ENCODE measurements at places on chromosomes 16 and 17.

GRCh38 chr16:6446370-6446769 is 886.3 kb upstream of the RBFOX1 start:
- DNase-seq, result no peak

DNA sequence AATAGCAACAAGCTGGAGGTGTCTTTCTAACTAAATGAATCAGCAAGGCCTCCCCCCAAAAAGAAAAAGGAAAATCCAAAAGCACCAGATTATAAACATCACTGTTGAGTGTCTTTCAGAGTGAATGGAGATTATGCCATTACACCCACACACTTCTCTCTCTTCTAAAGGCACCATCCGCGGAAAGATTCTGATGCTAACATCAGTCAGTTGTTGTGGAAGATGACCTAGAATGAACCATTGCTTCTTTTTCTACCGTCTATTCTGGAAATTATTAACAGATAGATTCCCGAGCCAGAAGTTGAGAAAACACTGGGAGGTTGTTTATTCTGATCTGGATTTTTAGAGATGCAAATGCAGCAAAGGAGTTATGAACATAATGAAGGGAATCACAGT is 60.9 kb upstream of the FAM20A start:
- no peak for DNase-seq

GRCh38 chr17:31663576-31663975 is 195.5 kb downstream of the COPRS start:
- no peak for DNase-seq

DNA sequence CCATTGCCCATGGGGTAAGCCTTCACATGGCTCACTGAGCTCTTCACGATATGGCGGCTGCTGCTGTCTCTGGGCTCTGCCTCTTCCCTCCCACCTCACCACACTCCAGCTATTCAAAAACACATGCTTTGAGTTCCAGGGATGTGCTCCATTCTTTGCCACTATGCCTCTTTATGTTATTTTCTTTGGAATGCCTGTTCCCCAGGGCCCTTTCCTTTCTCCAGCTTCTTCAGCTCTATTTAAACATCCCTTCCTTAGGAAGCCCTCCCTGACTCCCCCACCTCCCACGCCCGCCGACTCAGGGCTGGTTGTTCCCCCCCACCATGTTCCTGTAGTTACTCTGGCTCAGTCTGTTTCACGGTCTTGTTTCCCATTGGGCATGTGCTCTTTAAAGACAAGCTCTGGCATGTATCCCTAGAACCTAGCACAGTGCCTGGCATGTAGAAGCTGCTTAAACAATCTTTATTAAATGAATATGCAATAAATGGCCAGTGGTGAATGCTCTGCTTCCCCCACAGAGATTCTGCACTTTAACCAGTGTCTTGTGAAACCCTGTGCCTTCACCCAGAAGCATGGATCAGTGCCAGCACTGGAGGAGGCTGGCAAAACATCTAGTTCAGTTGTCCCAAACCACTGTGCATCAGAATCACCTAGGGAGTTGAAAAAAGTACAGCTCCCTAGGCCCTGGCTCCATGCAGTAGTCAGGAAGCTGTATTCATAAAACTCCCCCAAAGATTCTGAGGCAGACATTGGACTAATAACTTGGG is 6.9 kb downstream of the MYCBPAP start:
- DNase-seq, result no peak

- no peak for DNase-seq
These were observed 11.4 kb downstream of the DYNC1LI2 start for GRCh38 chr16:66740010-66740409.

DNA sequence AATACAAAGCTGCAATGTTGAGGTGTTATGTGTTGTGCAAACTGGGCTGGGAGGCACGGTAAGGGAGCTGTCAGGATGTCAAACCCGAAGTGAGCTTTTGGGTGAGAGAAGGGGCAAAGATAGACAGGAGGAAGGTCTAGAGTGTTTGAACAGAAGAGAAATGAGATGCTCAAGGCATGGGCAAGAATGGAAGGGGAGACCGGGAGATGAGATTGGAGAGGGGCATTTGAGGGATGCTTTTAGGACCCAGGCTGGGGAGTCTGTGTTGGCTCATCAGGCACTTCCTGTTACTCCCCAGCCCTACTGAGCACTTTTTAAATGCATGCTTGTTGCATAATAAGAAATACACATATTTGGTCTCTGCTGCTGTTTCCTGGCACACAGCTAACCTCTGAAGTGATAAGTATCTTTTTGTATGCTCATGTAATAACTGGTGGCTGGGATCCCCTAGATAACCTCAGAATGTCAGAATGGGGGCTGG is 13.7 kb downstream of the UNC45B start:
- no peak for DNase-seq
